ENCODE measurements at places on chromosomes 1 and 21.
A peak's percentile ranks its signal among the peaks of the same experiment; 100 is the strongest.

DNA sequence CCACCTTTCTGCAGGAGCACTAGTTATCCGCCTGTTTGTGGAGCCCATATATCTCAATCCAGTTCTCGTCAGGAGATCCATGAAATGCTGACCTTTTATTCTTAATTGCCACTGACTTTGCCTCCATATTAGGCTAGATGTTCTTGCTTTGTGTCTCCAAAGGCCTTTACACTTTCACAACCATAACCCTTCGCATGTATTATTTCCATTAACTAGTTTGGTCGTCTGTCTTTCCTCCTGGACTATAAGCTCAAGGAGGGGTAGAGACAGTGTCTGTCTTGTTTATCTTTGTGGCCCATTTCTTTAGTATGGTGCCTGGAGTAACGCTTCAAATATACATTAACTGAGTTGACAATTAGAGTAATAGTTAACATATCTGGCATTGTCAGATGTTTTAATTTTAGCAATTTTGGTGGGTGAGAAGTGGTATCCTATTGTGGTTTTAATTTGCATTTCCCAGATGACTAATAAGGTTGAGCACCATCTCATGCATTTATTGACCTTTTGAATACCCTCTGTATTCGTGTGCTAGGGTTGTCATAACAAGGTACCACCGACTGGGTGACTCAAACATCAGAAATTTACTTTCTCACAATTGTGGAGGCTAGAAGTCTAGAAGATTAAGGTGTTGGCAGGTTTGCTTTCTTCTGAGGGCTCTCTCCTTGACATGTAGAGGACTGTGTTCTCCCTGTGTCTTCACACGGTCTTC is 21.7 kb upstream of the IL12RB2 start:
- no peak for DNase-seq

DNA sequence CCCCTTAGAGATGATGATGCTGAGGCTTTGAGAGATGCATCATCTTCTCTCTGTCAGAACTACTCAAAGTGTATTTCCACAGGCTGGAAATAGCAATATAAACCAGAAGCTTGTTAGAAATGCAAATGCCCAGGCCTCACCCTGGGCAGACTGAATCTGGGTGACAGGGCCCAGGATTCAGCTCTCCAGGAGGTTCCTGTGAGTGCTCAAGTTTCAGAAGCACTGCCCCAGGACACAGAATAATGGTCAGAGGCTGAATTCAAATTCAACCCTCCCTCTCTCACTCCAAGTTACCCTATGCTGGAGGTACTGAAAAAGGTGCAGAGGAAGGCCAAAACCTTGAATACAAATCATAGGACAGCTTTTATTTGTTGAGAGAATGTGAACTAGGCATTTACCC is 98.5 kb upstream of the NGF start:
- no peak for DNase-seq

DNA sequence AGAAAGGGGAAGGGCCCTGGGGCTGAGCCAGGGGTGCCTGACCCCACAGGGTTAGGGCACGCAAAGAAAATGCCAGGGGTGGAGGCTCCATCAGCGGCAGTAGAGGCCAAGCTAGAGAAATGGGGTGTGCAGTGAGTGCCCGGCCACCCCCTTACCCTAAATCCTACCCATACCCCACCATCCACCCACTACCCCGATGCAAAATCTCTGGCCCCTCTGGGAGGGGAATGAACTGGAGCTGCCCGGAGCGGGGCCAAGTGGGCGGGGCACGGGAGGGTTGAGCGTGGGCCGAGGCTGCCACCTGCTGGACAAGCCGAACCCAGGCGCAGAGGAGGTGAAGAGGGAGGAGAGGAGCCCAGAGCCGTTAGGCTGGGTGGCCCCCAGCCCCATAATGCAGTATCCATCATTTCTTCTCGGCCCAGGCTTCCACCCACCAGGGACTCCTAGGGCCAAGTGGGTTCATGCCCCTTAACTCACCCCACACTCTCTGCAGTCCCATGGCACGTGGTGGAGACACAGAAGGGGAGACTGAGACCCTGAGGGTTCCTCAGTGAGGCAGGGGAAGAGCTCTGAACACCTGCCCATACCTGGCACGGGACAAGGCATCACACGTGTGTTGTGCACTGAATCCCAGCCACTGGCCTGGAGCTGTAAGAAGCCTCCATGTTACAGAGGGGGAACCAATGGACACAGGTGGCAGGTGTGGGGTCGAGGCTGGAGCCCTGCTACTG is 1.4 kb upstream of the C1QC start:
- peak; percentile 24 for DNase-seq

GRCh38 chr1:76951153-76951552 is 83.9 kb downstream of the ST6GALNAC5 start:
- DNase-seq: no peak

- no peak for DNase-seq
These were observed 99.1 kb upstream of the CTTNBP2NL start for GRCh38 chr1:112296908-112297307.

DNA sequence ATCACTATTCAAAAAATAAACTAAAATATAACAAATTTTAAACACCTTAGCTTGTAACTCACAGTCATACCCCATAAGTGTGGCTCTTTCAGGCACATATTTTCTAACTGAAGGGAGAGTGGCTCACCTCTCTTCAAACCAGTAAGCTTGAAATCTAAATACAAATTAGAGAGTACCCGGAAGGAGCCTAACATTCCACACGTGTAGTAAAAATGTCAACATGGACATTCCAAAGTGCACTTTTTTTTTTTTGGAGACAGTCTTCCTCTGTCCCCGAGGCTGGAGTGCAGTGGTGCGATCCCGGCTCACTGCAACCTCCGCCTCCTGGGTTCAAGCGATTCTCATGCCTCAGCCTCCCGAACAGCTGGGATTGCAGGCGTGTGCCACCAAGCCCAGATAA is 275.6 kb upstream of the ADGRL2 start:
- DNase-seq: no peak

- no peak for DNase-seq
These were observed 10.7 kb downstream of the DHRS3 start for GRCh38 chr1:12607263-12607662.

- no peak for DNase-seq
These were observed 22.3 kb downstream of the FMO2 start for GRCh38 chr1:171207377-171207776.
